ENCODE measurements at places on chromosomes 11 and 22.

DNA sequence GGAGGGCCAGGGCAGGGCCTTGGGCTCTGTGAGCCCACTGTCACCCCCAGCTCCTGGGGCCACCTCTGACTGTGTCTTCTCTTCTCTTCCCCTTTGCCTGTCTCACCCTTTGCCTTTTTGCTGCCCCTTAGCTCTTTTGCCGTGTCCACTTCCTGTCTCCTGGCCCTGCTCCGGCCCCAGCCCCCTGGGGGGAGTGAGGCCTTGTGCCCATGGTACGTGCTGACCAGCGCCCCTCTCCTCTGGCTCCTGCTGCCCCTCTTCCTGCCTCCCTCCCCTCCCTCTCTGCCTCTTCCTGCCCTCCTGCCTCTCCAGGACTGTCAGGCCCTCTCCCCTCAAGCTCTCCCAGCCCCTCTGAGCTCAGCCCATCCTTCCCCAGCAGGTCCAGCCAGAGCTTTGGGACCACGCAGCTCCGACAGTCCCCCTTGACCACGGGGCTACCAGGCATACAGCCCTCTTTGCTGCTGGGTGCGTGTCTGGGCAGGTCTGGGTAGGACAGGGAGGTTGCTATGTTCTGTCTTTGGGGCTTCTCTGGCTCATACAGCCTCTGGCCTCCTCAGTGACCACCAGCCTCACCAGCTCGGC, 11.7 kb downstream of the TMEM258 start:
- no peak for DNase-seq

DNA sequence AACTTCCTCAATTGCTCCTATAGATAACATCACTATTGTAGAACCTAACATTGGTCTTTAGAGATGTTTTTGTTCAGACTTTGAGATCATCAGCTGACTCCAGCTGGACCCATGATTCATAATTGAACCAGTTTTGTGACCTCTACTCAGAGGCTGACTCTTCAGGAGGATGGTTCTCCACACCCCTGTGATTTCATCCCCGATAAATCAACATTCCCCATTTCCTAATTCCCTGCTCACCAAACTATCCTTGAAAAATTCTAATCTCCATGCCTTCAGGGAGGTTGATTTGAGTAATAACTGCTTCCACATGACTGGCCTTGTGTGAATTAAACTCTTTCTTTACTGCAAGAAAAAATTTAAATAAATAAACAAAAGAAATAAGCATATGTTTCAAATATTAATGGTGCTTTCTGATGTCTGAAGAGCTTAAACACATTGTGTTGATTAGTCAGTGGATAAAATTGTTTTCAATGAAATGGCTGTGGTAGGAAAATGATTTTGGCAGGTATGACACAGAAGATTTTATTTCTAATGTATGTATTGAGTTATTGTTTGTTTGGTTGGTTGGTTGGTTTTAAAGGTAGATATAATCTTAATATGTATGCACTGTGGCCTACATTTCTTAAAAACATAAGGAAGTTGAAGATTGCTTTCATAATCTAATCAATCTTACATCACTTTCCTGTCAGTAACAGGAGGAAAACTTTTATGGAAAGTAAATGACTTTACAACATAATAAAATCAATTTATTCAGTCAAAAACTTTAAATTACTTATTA, 427.9 kb upstream of the CCDC179 start:
- DNase-seq, result no peak

DNA sequence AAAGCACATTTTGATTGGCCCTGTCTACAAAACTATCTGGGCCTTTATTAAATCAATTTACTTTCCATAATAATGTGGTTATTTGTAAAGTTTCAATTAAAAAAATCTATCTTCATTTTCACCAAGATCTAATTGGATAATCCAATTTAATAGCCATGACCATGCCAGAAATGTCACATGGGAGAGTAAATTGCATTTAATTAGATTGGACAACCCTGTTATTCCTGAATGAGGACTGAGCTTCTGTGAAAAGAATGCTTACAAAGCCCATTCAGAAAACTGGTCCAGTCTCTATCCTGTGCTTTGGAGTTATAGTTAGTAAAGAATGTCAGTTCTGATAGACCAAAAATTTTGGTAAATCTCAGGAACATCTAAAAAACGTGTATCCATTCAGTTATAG, 541.9 kb upstream of the ANO5 start:
- no peak for DNase-seq

DNA sequence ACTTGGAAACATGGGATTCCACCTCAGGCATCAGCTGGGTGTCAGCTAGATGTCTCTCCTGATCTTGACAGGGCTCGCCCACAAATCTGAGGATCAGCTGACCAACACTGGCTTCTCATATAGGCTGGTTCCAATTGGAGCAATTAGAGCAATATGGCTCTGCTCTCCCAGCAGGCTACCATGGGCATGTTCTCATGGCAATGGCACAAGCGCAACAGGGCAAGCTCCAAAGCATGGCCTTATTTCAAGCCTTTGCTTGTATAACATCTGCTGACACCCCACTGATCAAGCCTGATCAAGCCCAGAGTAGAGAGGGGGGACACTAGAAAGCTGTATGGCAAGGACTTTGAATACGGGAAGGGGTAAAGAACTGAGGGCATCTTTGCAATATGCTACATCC, 40.7 kb upstream of the SPATA19 start:
- DNase-seq, result no peak

DNA sequence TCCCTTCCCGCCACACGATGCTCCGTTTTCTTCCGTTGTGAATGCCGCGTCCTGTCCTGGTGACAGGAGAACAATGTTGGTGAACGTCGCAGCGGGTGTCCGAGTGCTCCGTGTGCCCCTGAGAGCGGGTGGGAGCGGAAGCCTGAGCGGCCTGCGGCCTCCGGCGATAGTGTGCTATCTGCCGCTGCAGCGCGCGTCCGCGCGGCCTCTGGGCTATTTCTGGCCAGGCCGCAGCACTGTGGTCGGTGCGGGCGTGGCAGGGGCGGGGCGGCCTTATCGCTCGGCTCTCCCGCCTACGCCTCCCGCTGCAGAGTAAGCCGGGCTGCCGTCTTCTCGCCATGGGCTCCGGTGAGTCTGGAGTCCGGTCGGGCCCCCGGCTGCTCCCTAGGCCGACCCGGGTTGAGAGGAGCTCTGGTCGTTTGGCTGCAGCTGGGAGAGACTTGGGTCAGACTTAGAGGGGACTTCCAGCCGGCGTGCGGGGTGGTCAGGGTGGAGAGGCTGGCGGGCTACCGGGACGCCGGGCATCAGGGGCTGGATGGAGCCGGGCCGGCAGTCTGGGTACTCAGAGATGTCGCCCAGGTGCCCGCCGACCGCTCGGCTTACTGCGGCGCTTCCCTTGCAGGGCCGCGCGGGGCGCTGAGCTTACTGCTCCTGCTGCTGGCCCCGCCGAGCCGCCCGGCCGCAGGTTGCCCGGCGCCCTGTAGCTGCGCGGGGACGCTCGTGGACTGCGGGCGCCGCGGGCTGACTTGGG, at the start of gene GP1BB:
Gene GP1BB, plus strand, starts transcription at position 308 of the 751 bp plus-strand sequence. Its CDS starts 31 bp downstream, at position 339.
- DNase-seq, result peak; percentile 47

- no peak for DNase-seq
These were observed 647.6 kb downstream of the BRD1 start for GRCh38 chr22:49179886-49180682.

DNA sequence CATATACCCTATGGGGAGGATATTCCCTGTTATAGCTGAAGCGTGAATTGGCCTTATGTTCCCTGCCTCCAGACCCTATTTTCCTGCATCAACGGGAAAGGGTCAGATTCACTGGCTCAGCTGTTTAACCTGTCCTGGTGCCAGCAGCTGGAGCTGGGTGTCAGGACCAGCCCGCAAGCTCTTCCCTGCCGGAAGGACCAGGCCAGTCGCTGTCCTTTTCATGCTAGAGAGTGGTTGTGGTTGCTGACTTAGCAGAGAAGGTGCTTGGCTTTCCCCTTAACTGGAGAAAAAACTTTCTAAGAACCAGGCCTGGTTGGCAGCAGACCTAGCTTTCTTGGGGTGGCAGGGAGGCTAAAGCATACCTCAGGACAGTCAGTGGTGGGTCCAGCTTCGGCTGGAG, 5.2 kb upstream of the SREBF2 start:
- no peak for DNase-seq

GRCh38 chr22:30970356-30970746, 1.3 kb downstream of the TUG1 start:
- no peak for DNase-seq

GRCh38 chr22:47802421-47802820, 1040.0 kb downstream of the TBC1D22A start:
- DNase-seq, result no peak

All from activated T-cell treated with anti-CD3 and anti-CD28 coated beads, Interleukin-2, amount 50 U/mL, for 48 hours (primary cell).